D721Med (cell line): ENCODE measurements at places on chromosomes 11 and 22.

- no peak for DNase-seq
These were observed 53.7 kb upstream of the SPTBN2 start for GRCh38 chr11:66782726-66783125.

- no peak for DNase-seq
These were observed 2.6 kb upstream of the MEI1 start for GRCh38 chr22:41696703-41697102.

DNA sequence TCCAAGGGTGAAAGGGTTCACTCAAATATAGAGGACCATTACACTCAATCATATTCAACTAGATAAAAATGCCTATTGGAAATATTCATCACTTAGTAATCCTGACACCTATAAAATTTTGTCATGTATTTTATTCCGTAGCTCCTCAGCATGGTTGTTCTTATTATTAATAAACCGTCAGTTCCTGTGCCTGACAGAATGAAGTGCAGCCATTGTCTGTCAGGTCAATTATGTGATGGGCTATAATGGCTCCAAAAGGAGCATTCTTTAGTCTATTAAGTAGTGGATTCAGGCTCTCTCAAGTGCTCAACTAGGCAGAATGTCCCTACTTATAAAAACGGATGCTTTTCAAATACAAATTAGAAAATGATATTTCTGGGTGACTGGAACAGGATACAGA, 916.1 kb upstream of the ANO3 start:
- DNase-seq = no peak

DNA sequence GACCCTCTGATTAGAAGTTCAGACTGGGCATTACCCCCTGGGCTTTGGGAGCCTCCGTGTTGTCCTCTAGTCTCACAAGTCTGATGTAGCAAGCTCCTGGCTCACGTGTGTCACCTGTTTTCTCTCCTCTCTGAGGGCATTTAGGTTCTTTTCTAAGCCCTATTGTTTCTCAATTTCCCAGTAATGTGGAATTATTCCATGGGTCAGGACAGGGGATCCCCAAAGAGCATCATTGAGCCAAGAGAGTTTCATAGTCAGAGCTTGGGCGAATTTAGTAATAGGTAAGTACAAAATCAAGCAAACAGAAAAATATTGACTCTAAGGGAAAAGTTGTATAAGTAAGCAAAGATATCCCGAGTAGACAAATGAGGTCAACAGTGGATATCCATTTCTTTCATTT, 57.3 kb downstream of the PPP6R2 start:
- DNase-seq = no peak

DNA sequence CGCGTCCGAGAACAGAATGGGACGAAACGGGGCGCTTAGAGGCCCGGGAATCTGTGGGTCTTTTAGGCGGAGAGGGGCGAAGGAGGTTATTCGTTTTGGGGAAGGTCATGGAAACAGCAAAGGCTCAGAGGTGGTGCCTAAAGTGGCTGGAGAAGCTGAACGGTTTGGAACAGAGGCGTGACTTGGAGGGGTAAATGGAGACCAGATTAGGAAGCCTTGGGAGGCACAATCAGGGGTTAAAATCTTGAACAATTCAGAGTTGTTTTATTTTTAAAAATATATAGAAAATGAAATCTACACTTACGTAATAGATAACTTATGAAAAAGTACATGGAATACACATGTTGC, 247 bp upstream of the PLAAT5 start:
- DNase-seq = no peak

DNA sequence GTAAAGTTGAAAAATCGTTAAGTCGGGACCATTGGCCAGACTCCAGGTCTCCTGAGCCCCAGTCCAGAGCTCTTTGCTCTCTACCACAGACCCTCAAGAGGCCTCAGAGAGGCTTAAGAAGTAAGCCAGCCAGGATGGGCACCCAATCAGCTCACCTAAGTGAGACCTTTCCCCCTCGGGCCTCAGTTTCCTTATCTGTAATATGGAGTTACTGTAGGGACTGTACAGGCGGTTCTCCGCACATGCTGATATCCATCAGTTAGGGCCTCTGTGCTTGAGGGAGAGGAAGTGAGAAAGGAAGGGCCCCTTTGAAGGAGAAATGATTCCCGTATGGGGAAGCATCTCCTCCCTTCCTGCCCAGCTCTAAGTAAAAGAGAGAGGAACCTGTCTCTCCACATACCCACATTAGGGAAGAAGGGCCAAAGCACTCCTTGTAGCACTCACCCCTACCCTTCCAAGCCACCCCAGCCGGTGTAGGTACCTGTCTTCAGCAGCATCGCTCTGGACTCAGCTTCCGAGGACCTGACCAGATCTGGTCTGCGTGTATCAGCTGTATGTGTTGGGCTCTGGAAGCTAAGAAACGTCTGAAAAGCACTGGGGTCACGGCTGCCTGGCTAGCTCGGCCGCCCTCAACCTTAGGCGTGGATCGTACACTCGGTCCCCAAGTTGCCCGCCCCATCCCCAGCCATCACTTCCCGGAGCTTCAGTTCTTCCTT, 653 bp downstream of the NAGA start:
- DNase-seq = no peak

- DNase-seq = no peak
These were observed 32.1 kb downstream of the YAP1 start for GRCh38 chr11:102142333-102142732.

GRCh38 chr22:47384977-47385376, 622.5 kb downstream of the TBC1D22A start:
- DNase-seq = no peak

GRCh38 chr11:62984451-62984991, at the start of gene SLC22A6:
Gene SLC22A6, minus strand, starts transcription at chr11:62984967. Its CDS starts 277 bp downstream, at chr11:62984690.
- no peak for DNase-seq

DNA sequence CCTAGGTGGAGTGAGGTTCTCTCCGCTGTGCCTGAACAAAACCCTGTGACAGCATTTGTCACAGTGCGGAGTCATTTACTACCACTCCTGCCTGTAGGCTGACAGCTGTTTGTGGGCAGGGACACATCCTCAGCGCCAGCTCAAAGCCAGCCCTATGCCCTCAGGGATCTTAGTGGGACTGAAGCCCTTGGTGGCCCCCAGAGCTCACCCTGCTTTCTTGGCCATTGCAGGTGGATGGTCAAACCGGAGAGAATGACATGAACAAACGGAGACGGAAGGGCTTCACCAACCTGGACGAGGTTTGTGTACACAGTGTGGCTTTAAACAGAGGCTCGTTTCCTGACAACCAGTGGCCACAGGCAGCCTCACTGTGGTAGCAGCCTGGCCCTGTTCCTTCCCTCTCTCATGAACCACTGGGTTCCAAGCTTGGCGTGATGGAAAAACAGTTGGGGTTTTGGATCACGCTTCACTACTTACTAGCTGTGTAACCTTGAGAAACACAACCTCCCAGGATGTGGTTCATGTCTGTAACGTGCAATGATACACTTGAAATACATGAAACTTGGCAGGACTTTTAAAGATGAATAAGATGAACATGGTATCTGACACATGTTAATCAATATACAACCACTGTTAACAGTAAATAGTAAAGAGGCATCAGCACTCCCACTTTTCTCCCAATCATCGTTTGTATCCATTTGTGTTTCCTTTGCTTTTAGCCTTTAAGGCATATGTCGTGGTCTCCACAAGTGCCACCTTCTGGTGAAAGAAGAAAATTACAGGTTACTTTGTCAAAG, 125.8 kb downstream of the MICAL2 start:
- DNase-seq = no peak

DNA sequence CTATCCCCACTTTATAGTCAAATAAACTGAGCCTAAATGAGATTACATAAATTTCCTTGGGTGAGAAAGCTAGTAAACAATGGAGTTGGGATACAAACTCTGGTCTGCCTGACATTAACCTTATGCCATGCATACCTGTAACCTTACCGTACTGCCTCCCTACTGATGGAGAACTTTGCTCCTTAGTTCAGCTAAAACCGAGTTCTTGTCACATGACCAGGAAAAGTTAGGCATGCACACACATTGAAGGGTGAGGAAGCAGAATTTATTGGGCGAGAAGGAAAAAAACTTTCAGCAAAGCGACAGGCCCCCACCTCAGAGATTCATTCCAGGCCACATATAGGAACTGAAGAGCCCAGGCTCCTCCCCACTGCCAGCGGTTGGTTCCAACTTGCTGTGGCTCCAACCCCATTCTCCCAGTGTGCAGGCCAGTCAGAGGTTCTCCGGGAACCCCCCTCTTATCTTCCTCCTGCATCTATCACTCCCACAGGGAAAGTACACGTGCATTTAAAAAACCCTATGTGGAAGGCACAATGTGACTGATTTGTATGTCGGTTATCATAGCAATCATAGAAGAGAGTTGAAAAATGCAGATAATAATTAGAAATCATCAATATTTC, 3.2 kb upstream of the PIWIL4 start:
- no peak for DNase-seq

GRCh38 chr22:43377896-43378704, 33.7 kb upstream of the MPPED1 start:
- no peak for DNase-seq

GRCh38 chr11:128695539-128696221, 1.8 kb downstream of the FLI1 start:
- no peak for DNase-seq

- no peak for DNase-seq
These were observed 7.0 kb downstream of the GAL start for GRCh38 chr11:68691402-68691784.

- no peak for DNase-seq
These were observed at the start of gene C11orf68 for GRCh38 chr11:65918211-65919140. Gene C11orf68, minus strand, starts transcription at chr11:65919062. Its CDS starts 31 bp downstream, at chr11:65919031.

- no peak for DNase-seq
These were observed 839 bp downstream of the CEP164 start for GRCh38 chr11:117328375-117329010.

GRCh38 chr11:133219543-133219942, 312.8 kb downstream of the OPCML start:
- no peak for DNase-seq

- DNase-seq = no peak
These were observed 2.4 kb downstream of the TRIM22 start for GRCh38 chr11:5691964-5692361.

DNA sequence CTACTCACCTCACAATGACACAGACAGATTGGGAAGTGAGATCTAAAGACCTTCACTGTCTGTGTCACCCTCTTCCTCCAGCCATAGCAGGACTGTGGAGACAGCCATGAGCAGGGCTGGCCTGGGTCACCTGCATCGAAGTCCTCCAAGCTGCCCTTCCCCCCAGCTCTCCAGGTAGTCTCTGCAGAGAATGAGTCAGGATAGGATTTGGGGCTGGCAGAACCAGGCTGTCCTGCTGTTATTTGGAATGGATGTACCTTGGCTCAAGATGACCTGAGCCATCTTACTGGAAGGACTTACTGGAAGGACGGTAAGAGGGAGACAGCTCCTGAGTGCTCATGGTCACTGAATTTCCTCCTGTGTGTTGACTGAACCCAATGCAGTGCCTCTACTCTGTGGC, 29.2 kb downstream of the GGTLC2 start:
- DNase-seq = no peak

GRCh38 chr11:57776031-57776521, 14.5 kb downstream of the CTNND1 start:
- no peak for DNase-seq

GRCh38 chr11:71437879-71438278, 10.3 kb downstream of the DHCR7 start:
- no peak for DNase-seq

DNA sequence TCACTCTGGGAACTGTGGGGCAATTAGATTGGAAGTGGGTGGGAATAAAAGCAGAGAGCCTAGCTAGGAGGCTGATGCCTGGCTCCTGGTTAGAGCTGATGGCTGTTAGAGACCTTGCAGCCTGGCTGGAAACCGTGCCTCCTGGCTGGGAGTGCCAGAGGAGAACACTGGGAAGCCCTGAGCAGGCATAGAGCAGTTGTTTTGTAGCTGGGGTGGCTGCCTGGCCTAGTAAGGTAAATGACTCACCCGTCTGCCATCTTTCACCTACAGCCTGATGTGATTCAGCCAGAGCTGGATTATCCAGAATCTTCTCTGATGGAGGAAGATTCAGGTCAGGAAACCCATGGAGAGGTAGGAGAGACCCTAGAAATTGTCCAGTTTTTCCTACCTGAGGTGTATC, 6.1 kb downstream of the UQCR10 start:
- DNase-seq = no peak

DNA sequence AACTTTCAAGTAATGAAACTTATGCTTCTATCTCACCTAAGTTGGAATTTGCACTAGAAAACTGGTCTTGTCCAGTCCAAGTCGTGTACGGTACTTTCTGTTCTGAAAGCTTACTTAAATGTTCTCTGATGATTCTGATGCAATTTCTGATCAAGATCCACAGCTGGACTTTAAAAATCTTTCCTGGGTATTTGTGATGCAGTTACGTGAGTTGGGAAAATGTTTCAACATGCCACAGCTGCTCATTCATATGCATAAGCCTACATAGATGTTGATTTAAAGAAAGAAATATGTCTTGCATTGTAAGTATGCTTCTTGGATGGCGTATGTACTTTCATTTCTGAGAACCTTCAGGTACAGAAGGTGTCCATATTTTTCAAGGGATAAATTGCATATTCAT, 493.7 kb upstream of the CCDC90B start:
- no peak for DNase-seq

- DNase-seq = peak; percentile 89
These were observed at the start of gene LRRC10B for GRCh38 chr11:61507962-61508861. Gene LRRC10B, plus strand, starts transcription at chr11:61508749. Its CDS starts 250 bp downstream, at chr11:61508999.

GRCh38 chr22:39240831-39241793, 3.7 kb downstream of the PDGFB start:
- no peak for DNase-seq

GRCh38 chr11:64356498-64357411, 2.2 kb upstream of the RPS6KA4 start:
- peak; percentile 62 for DNase-seq

DNA sequence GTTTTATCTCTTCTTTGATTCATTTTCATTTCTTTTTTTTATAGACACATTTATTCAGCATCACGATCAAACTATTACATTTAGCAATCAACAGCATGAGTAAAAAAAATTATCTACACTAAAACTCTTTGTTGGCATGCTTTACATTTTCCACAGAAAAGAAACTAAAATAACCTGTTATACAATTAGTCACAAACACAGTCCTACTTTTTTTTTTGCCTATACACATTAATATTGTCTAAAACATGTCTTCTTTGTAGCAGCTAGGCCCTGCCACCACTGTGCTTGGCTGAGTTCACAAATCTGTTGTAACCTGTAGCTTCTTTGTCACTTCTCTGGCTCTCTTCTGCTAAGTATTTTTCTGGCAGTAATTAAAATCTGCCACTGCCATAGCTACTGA, 117.0 kb downstream of the STIM1 start:
- DNase-seq = no peak

GRCh38 chr11:57500515-57500914, 15.0 kb downstream of the SLC43A1 start:
- no peak for DNase-seq

GRCh38 chr11:131756479-131757110, 386.2 kb downstream of the NTM start:
- no peak for DNase-seq

GRCh38 chr11:70129051-70129592, 51.0 kb downstream of the ANO1 start:
- no peak for DNase-seq

DNA sequence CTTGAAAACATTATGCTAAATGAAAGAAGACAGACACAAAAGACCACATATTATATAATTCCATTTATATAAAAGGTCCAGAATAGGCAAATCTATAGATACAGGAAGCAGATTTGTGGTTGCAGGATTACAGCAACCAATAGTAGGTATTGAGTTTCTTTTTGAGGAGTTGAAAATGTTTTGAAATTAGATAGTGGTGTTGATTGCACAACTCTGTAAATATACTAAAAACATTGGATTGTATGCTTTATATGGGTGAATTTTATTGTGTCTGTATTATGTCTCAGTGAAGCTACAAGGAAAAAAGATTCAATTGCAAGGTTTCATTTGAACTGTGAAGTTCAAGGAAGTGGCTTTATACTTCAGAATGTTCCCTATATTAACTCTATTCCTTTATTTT, 3.0 kb upstream of the RRAS2 start:
- no peak for DNase-seq
